ENCODE measurements at places on chromosomes 5 and 9.

DNA sequence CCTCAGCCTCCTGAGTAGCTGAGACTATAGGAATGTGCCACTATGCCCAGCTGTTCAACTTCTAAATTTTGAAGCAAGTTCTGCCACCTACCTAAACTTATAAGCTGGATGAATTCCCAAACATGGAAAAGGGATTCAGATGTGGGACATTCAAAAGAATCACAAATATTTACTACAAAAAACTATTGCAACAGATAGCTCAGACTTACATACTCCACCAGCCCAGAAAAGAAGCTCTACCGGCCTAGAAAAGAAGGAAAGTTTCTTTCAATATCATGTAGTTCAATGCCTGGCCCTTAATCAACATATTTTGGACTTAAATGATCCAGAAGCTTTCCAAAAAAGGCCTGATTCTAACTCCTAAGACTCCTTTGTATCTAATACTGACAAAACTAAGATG, 23.8 kb downstream of the SH3RF2 start:
- DNase-seq = no peak

DNA sequence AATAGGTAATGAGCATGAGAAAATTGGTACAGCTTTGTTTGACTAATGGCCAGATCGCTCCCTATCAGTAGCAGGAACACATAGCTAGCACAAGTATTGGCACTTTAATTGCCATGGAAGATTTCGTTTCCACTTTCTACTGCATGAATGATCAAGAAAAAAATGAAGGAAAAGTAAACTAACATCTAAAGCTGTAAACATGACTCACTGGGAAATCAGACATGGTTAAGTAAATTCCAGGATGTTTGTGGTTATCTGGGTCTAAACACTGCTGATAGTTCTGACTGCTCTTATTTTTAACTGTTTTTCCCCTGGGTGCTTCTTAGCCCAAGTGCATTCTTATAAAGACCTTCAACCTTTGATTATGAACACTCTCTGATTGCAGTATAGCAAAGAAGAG, 388.9 kb downstream of the NR2F1-AS1 start:
- DNase-seq = peak; percentile 99

- DNase-seq = peak; percentile 80
Observed at GRCh38 chr5:135493406-135494180, 41.4 kb upstream of the TIFAB start.

- peak; percentile 93 for DNase-seq
Observed at GRCh38 chr5:40385544-40385943, 294.2 kb upstream of the PTGER4 start.

- no peak for DNase-seq
Observed at GRCh38 chr9:92507496-92507895, 25.2 kb upstream of the ASPN start.

DNA sequence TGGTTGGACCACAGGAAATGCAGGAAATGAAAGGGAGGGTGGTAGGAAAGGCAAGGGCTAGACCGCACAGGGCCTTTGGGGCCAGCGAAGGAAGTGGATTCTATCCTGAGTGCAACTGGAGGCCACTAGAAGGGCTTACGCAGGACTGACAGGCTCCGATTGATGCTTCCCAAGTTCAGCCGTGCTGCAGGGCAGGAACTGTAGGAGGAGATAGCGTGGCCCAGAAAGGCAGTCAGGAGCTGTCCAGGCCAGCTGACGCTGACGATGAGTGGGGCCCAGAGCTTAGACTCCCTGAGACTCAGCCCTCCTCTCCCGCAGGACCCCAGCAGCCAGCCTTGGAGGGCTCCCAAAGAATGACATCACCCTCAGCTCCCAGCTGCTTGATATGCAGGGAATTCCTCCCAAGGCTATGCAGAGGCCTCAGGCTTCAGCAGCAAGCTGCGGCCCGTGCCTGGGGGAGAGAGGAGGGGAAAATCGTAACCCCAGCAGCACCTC, 48.8 kb downstream of the KCNIP1 start:
- DNase-seq = peak; percentile 69

- DNase-seq = no peak
Observed at GRCh38 chr9:76873056-76873792, 32.7 kb downstream of the PRUNE2 start.

DNA sequence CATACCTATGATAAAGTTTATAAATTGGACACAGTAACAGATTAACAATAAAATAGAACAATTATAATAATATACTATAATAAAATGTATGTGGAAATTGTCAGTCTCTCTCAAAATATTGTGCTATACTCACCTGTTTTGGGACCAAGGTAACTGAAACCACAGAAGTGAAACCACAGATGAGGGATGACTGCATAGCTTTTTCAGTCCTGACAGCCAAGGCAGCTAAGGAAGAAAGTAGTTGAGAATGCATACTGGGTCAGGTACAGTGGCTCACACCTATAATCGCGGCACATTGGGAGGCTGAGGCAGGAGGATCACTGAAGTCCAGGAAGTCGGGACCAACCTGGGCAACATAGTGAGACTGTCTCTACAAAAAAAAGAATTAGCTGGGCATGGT, 8.9 kb downstream of the SRP19 start:
- DNase-seq = no peak

GRCh38 chr5:27701931-27702903, 663.8 kb upstream of the CDH9 start:
- DNase-seq = peak; percentile 63

DNA sequence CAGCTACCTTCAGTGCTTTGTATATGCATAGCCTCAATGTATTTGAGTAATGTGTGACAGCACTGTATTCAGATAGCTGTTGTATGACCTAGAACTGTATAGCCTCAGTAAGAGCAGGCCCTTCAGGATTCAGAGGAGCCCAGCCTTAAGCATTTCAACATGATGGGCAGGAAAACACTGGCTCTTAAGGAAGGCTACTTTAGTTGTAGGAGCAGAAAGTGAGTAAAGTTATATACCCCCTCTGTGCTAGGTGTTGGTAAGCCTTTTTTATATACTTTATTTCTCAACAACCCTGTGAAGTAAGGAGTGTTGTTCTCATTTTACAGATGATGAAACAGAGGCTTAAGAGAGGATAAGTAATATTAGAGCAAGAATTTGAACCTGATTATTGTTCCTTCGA, 1.5 kb upstream of the GPR21 start:
- no peak for DNase-seq
